ENCODE measurements at places on chromosomes 5 and 9.
A peak's percentile ranks its signal among the peaks of the same experiment; 100 is the strongest.

- DNase-seq = no peak
These were observed 16.6 kb upstream of the FBP2 start for GRCh38 chr9:94610181-94610606.

- DNase-seq = no peak
These were observed 2.4 kb upstream of the ZCCHC7 start for GRCh38 chr9:37117956-37118355.

DNA sequence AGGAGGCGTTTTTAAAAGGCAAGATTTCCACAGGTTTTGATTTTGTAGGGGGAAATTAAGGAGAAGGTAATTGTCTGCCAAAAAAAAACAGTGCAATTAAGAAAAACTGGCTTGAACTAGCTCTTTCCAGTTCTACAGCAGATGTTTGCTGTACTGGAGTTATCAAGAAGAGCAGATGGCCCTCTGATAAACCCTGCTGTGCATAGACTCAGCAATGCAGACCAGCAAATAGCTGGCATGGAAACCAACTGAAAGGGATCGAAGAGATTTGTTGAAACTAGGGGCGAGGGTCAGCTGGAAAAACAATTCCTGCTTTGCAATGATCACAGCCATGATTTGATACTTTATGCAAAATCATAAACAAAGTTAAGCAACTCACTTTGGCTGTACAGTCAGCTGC is 17.8 kb upstream of the BHMT start:
- peak; percentile 14 for DNase-seq

DNA sequence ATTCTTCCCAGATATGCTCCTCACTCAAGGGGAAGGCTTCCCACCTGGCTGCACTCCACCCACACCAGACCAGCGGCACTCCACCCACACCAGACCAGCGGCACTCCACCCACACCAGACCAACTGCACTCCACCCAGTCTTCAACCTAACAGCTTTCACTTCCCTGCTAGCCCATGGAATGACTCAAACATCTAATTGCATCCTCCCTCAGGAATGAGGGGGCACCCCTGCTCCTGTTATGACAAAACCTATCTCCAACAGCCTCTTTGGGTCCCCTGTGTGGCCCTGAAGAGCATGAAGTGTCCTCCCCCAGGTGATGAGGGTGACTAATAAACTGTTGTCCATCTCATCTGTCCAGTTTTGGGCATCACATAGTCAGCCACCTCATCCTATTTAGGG is 556.6 kb upstream of the TUSC1 start:
- DNase-seq = no peak

- DNase-seq = no peak
These were observed 1072.6 kb upstream of the NUDT12 start for GRCh38 chr5:104635227-104635626.

- DNase-seq = no peak
These were observed 22.6 kb downstream of the SGTB start for GRCh38 chr5:65699338-65699737.

GRCh38 chr9:123402981-123403509 is 47.0 kb downstream of the CRB2 start:
- DNase-seq = no peak

DNA sequence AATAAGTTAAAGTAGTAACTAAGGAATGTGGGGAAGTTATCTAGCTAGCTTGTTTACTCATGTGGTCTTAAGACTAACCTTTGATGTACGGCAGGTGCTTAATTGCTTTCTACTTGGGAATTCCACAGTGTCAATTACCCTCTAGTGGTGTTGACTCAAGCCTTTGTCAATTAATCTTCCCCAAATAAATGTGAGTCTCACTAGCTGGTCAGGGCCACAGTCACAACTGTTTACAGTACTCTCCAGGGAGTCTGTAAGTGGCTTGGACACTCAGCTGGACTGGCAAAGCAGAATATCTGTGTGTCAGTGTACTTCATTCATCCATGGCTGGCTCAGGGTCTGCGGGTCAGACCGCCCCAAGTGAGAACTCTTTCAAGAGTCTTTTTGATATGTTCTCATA is 30.8 kb downstream of the SMIM3 start:
- DNase-seq = no peak

DNA sequence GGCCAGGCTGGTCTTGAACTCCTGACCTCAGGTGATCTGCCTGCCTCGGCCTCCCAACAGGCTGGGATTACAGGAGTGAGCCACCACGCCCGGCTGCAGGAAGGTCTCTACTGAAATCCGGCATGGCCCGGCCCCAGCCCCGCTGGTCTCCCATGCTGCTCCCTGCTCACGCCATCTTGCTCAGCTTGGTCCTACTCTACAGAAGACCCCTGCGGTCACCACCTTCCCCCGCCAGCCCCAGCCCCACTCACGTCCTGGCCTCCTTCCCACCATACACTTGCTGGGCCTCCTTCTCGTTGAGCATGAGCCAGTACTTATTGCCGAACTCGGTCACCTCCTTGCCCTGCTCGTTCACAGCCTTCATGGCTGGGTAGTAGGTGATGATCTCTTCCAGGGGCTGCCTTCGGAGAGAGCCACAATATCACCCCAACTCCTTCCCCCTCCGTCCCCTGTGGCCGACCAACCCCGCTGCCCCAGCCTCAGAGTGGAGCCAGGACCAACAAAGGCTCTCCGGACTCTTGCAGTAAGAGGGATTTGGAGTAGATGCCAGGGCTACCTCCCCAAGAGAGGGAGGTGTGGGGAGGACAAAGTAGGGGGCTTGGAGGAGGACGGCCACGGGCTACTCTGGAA is 4.0 kb downstream of the PTGES2 start:
- DNase-seq = no peak

GRCh38 chr5:179274321-179275315 is 70.6 kb downstream of the ADAMTS2 start:
- DNase-seq = no peak

- DNase-seq = no peak
These were observed 79.2 kb downstream of the OTULIN start for GRCh38 chr5:14743601-14744295.

- no peak for DNase-seq
These were observed 92.4 kb downstream of the RORB start for GRCh38 chr9:74589576-74589975.
